ENCODE measurements at places on chromosomes 7 and 10. TPM values are rescaled to one million over a fixed set of nuclear protein-coding genes. Genes with fewer than 3 reads are reported as not detected.

DNA sequence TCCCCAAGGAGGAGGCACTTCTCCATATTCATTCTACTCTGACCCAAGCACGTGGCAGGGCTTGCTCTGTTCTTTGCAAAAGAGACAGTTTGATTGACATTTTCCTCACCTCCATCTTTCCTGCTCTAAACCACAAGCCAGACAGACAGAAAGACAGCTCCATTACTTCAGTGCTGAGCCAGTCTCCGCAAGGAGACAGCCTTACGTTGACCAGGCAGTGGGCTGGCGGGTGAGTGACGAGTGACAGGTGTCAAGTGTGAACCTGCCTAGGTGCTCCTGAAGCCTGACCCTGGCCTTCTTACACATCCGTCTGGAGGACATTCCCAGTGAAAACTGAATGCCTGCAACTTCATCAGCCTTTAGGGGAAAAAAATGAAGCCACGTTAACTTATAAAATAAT, 314.6 kb downstream of the TNS3 start:
- DNase-seq, result no peak

DNA sequence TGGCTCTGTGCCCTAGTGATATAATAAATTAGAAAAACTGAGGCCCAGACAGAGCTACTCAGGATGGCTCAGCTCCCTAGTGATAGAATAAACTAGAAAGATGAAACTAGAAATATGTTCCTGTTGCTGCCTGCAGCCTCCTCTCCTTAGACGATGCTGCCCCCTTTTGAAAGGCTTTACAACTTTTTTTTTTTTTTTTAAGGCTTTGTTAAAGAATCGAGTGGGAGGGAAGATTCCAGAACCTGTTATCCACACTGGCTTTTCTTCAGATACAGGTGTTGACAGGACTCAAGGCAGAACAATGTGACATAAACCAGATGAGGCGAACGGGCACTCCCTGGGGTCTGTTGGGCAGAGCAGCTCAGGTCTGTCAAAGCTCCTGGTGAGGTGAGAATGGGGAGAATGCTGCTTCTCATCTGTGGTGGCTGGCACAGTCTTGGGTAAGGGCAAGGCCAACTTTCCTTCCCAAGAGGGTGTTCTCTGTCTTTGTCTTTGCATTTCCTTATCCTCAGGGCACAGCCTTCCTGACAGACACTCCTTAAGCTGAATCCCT, 175.1 kb downstream of the COBL start:
- no peak for DNase-seq

- no peak for DNase-seq
Observed at GRCh38 chr7:84923348-84923747, 263.5 kb downstream of the SEMA3D start.

GRCh38 chr10:26739071-26739631, 41.6 kb downstream of the PDSS1 start:
- no peak for DNase-seq

DNA sequence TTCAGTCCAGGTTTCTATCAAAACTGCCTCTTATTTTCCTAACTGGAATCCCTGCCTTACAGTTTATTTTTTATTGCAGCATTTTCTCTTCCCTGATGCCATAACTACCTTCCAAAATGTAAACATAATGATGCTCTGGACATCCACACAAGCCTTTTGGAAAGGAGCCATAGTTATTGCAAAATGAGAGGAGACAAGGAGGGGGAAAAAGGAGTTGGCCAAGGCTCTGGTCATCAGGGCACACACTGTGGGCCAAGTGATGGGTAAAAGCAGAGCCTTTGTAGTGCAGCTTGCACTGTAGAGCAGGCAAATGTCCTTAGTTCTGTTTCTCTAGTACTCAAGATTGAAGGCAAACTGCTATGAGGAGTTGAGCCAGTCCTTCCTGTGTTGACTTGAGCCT, 289.3 kb upstream of the MTPN start:
- DNase-seq, result no peak

DNA sequence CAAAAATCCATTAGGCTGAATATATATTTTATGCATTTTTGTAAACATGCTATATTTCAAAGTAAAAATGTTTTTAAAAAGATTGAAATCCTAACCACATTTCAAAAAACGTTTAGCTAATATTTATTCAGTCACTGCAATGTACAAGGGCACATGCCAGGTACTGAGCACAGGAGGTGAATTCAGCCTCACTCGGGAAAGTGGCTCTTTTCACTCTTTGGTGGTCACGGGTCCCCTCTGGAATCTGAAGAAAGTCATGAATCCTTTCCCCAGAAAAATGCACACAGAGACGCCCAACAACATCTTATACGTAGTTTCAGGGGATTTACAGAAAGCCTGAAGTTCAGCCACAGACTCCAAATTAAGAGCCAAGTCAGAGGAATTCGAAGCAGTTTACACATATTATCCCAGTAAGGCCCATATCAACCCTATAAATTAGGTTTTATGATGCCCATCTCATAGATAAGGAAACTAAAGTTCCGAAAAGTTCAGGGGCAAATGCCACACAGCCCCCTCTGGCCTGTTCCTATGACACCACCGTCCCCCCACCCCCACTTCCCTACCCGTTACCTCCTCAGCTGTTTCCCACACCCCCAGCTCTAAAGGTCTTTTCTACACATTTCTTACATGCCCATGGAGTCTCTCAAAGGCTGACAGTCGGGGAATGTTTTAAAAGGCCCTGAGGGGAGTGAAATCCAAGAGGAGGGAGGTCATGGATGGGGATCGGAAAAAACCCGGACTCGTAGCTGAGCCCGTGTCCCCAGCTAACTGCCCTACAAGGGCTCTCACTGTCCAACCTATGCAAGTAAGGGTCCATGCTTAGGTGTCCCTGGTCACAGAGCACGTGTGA, 9.6 kb upstream of the SVOPL start:
- no peak for DNase-seq

GRCh38 chr7:152366662-152367061, 69.1 kb downstream of the KMT2C start:
- no peak for DNase-seq

DNA sequence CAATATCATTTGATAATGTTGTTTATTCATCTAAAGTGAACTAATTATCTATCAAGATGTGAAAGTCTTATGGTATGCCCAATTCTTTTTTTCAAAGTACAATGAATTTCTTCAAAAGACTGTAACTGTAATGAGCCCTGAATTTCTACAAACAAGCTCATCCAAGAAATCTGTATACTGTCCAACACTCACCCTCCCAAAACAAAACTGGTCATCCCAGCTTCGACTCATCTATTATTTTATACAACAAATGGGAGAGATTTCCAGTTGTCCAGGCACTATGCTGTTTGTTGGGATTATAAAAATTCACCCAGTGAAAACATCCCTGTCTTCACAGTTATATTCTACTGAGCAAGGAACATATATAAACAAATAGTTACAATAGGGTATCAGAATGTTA, 806.9 kb downstream of the TNS3 start:
- DNase-seq, result no peak

GRCh38 chr10:72049969-72050781, 38.2 kb downstream of the SPOCK2 start:
- no peak for DNase-seq

DNA sequence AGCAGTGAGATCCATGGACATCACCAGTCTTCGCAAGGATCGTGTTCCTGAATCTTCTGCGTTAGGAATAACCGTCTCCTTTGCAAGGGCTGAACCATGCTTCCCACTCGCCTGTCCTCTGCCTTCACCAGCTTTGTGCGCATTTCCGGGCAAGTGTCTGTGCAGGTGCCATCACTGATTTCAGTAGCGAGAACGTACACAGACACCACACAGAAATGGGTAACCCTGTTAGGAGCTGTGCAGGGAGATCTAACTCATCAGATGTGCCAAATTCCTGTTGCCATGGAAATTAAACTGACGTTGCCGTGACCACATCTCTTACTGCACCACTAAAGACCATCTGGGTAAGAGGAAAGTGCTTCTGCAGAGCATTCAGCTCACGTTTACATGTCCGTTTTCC, 146.3 kb downstream of the DIP2C start:
- DNase-seq, result no peak

DNA sequence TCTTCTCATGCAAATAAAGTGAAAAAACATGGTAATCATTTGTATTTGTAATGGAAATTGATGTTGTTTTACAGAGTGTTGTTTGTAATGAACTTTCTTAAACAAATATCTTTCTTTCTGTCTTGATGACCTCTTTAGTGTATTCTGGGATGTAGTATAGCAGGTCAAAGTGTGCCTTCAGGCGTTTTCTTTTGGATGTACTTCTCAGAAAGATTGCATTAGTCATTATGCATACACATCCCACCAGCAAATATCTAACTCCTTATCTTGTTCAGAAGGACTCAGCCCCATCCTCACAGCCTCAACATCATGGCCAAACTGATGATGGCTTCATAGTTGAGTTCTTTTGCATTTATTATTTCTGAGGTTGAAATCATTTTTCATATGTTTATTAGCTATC, 124.7 kb downstream of the LRRC18 start:
- no peak for DNase-seq

DNA sequence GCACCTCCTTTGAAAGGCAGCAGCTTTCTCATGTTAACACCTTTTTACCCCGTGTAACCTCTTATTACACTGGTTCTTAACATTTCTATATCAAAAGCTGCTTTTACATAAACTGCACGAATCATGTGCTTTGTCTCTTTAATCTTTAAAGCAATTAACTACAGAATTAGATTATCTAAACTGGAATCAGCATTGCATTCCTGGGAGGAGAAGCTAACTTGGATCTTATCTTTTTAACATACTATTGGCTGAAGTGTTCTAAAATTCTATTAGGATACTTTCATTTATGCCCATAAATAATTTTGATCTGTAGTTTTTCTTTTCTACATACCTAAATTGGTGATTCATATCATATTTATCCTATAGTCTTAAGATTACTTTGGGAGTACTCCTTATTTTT, 428.4 kb upstream of the IGFBP3 start:
- DNase-seq, result no peak

DNA sequence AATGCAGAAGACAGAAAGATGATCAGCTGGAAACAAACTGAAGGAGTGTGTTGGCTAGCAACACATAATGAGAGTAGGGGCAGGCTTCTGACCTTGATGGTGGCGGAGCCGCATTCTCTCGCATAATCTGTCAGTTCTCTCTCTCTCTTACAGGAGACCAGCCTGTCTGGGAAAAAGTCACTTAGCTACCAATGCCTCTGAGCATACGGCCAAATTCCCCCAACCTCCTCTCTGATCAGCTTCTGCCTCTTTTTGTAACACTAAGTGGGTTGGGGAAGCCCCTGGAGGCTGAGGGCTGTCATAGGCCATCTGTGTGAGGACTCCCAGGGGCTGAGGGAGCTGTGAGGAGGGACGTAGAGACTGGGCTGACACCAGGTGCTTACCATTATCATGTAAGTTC, 104.6 kb downstream of the HIPK2 start:
- no peak for DNase-seq

- DNase-seq, result no peak
Observed at GRCh38 chr7:137146012-137146455, 197.5 kb downstream of the PTN start.

Gene ATAD1
- total RNA-seq, result 47.5 TPM

Gene SUV39H2
- total RNA-seq, result 90.5 TPM

Gene USP54
- 66.1 TPM for total RNA-seq

Measured in neural crest cell (in vitro differentiated cells).